Activated naive CD8-positive, alpha-beta T cell treated with anti-CD3 and anti-CD28 coated beads, Interleukin-2, amount 50 U/mL, for 16 hours (primary cell): ENCODE measurements at places on chromosomes 11 and 22.

DNA sequence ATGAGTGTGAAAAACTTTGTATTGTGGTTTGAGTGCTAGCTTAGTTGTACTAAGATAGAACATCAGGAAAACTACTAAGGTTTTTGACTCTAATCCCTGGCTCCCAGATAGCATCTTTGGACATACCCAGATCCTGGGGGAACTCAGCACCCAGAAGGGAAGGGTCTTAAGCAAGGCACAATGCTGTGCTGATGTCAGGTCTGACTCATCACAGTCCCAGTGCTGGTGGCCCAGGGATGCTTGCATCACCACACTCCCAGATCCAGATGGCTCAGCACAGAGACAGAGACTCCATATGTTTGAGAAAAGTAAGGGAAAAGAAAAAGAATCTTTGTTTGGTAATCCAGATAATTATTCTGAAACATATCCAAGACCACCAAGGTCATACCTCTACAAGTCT, 18.3 kb upstream of the OR56A3 start:
- no peak for DNase-seq

- DNase-seq = no peak
These were observed 298.8 kb downstream of the TBC1D22A start for GRCh38 chr22:47061226-47061625.

DNA sequence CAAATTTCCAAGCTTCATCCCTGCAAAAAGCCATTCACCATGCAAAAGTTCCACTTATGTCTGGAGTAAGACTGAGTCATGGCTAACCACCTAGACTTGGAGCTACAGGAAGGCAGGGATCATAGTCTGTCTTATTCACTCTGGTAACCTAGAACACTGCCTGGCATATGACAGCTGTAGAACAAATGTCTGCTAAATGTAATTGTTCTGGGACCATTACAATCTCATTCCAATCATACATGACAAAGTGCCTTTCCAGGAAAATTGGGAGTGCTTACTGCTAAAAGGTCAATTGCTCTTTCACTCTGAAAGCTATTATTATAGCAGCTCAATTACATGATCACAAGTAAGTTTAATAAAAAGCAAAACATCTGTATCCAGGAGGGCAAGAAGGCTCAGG, 99.1 kb upstream of the CHRM4 start:
- DNase-seq = no peak

DNA sequence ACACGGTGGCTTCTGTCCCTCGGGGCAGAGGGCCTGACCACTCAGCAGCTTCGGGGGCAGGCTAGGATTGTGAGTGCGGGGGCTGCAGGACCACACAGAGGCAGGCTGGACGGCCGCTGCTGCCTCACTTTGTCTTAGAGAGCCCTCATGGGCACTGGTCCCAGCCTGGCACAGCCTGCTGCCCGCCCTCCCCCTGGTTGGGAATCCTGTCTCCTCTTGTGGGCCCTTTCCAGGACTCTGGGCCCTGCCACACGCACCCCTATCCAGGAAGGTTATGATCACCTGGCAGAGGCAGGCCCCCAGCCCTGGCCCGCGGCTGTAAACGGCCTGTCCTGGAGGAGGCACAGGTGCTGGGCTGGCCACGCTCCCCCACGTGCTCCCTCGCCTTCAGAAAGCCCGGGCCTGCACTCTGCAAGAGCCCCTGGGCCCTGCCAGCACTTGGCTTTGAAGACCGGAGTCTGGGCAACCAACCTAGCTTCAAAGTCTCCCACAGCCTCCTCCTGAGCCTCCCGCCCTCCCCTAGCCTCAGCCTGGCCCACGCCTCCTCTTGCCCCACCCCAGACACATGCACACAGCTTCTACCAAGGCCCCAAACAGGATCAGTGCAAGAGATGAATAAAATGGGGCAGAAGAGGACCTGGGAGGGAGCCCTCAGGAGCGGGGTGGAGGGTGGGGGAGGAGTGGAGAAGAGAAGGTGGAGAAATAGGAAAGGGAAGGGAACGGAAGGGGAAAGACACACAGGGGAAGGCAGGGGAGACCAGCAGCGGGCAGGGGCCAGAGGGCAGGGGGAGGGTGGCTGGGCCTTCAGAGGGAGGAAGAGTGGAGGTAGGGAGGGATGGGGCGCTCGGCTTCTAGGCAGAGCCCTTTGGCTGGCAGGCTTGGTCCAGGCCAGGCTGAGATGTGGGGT, 31.0 kb downstream of the SYT7 start:
- no peak for DNase-seq
